ENCODE measurements at places on chromosomes 11 and 22.
A peak's percentile ranks its signal among the peaks of the same experiment; 100 is the strongest.

- DNase-seq, result no peak
These were observed 9.0 kb downstream of the CSNK2A3 start for GRCh38 chr11:11344045-11344444.

DNA sequence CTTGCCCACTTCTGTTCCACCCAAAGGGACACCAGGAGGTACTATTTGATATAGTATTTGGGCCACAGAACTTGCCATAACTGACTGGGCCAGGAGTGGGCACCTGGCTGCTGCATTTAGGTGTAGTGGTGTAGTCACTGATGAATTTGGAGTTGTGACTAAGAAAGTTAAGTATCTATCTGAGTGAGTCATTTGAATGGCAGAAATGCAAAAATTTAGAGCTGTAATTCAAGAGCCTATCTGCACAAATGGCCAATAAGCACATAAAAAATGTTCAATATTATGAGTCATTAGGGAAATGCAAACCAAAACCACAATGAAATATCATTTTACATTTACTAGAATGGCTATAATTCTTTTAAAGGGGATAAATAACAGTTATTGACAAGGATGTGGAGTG is 14.7 kb downstream of the GLYATL2 start:
- DNase-seq, result peak; percentile 97

GRCh38 chr11:93567401-93567895 is 24.3 kb upstream of the SMCO4 start:
- peak; percentile 67 for DNase-seq

DNA sequence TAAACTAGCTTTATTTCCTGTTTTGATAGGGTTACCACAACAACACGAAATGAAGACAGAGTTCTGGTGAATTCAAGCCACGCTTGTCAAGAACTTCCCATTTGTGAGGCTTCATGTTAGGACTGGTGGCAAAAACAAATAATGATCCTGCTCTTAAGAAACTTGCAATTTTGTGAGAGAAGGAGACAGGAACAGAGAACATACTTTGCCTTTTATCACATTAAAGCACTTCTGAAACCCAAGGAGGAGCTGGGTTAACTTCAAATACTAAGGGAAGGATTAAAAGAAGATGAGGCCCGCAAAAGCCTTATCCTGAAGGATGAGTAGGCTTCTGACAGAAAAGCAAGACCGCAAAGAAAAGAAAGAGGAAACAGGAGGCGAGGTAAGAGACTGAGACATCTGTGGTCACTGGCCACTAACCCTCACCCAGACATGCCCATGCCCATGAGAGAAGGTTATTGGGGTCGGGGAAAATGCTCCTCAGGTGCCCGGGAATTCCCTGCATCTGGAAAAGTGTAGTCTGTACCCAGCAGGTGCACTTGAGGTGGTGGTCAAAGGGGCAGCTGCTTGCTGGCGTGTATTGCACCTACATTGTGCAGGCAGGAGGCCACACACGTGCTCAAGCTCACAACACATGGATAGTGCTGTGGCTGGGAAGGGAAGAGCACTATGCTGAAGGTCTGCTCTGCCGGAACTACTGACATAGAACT is 50.5 kb downstream of the MAPK1 start:
- peak; percentile 84 for DNase-seq

DNA sequence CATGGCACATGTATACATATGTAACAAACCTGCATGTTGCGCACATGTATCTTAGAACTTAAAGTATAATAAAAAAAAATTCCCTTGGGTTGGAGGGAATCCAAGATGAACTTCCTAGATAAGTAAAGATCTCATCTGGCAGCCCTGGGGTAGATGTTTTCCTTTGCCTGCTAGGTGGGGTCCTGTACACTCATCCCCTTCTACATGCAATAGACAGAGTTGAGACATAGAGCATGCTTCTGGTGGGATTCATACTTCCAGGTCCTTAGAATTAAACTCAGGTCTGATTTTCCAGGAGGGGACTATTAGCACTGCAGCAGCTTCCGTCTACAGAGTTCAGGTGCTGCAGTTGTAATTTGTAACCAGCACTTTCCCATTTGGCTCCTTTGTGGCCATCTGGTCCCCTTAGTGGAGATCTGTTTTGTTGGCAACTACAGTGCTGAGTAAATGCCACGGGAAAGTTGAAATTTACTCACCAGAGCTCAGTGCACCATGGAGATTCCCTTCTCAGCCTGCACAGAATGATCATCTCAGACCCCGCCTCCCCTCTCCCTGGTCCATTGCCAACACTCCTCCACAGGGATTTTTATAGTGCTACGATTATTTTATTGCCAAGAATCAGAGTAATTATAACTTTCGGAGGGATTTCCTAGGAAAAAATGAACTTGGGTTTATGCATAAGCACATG is 220.1 kb upstream of the E2F8 start:
- DNase-seq, result no peak

- peak; percentile 71 for DNase-seq
These were observed 237.5 kb downstream of the MIAT start for GRCh38 chr22:26894766-26895485.

GRCh38 chr22:25363474-25363873 is 144.0 kb downstream of the CRYBB2 start:
- no peak for DNase-seq

- no peak for DNase-seq
These were observed 24.9 kb downstream of the CHEK2 start for GRCh38 chr22:28716686-28717085.

DNA sequence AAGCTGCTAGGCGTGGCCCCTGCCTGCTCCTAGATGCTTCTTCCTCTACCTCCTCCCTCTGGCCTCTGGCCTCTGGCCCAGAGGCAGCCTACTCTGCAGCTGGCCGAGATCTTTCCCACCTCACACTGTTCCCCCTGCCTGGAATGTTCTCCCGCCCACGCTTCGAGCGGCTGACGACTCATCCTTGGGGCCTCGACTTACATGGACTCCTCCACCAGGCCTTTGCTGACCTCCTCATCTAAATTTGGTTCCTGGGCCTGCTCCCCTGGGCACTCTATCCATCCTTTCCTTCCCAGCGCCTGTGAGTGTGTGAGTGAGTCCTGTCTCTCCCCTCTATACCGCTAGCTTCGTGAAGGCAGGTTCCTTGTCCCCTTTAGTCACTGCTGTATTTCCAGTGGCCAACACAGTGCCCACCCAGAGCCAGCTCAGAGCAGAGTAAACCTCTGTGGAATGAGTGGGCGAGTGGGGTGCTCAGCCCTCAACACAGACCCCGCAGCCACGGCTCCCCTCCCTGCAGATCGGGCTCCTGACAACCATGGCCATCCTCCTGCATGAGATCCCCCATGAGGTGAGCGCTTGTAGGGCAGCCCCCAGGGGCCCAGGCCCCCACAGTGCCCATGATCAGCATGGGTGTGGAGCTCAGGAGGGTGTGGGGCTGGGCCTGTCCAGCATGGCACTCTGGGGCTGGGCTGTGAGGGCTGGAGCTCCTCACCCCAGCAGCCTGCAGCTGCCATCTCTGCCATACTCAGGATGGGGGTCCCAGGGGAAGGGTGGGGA is 5.7 kb downstream of the SLC39A13 start:
- no peak for DNase-seq

- DNase-seq, result no peak
These were observed 780.9 kb downstream of the BRD1 start for GRCh38 chr22:49046546-49047361.

DNA sequence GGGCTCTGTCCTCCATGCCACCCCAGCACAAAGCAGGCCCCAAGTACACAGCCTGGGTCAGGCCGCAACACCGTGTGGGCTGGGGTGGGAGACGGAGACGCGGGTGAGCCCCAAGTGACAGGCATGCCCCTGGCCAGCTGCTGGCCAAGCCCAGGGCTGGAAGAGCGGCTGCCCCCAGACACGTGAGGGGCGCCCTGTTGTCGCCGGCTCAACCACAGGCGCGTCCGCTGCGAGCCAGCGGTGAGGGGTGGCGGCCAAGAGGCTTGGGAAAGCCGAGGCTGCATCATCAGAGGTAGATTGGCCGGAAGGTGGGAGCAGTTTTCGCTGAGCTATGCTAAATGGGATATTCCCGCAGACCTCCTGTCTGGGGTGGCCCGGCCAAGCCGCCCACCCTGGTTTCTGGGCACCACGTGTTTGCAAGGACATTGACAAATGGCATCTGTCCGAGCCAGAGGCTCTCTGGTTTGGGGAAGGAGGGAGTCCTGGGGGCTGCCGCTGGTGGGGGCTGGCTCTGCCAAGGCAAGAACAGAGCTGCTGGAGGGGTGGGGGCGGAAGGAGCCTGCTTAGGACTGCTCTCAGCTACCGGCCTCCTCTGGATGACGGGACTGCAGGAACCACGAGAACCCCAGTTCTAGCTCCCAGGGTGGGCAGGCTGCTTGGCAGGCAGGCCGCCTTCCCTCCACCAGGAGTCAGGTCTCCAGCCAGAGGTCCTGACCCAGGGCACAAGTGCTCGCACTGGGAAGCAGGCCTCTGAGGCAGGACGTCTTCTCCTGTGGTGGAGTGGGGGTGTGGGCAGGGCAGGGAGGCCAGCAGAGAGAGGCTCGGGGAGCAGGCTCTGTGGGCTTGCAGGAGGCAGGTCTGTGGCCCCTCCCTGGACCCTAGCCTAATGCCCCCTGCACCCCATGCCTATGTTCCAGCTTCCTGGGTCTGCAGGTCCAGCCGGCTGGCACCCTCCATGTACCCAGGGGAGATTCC is 552 bp downstream of the PRR33 start:
- no peak for DNase-seq

All from PC-3 (cell line).